AG08395 (cell line): ENCODE measurements at places on chromosomes 6 and 20.

GRCh38 chr20:37808233-37809070 lies 94.5 kb upstream of the VSTM2L start:
- DNase-seq, result no peak

- peak; percentile 31 for DNase-seq
Observed at GRCh38 chr6:142929751-142930358, 15.1 kb downstream of the HIVEP2 start.

DNA sequence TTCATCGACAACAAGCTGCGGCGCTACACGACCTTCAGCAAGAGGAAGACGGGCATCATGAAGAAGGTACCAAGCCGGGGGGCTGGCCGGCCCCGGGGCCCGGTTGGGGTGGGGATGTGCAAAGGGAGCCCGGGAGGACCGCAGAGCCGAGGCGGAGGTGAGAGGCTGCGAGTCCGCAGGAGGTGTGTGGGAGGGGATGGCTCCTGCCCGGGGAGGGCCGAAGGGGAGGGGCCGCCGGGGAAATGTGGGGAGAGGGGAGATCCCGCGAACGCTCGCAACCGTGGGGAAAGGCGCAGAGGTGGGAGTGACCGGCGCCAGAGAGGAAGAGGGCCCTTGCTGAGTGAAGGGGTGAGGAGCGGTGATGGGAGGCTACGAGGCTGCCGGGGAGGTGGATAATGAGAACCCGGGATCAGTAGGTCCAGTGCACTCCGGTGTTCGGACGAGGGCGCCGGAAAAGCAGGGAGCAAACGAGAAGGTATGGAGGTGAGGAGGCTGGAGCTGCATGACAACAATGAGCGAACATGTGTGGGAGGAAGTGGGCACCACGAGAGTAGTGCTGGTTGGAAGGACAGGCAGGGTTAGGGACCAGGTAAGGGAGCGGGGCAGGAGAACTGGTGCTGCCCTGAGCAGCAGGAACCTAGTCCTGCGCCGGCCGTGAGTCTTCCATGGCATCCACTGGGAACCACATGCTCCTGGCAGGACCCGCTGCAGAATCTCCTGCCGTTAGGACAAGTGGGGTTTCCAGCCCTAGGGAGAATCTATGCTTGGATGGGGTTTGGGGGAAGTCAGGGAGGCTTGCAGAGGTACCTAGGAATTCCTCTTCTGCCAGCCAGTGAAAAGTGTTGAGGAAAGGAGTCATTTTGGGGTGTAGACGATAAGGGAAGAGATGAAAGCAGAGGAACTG lies 1.3 kb downstream of the SRF start:
- DNase-seq, result no peak

DNA sequence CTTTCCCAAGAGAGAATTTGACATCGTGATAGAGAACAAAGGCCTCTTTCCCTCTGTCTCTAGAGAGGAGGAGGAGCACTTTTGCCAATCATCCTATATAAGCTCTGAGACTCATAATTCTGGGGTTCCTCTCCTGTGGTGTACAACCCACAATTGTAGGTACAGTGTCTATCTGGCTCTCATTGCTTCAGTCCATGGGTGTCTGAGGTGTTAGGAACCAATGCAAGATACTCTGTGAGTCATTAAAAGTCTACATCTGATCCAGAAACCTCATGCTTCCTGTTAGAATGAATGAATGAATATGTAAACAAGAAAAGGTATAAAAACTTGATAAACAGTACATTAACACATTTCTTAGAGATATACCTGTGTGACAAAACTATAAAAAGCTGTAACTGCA lies 356.7 kb downstream of the QKI start:
- DNase-seq, result no peak

- no peak for DNase-seq
Observed at GRCh38 chr6:136740050-136740974, 52.0 kb downstream of the MAP3K5 start.

- DNase-seq, result no peak
Observed at GRCh38 chr6:132812756-132813172, 1.6 kb upstream of the RPS12 start.

DNA sequence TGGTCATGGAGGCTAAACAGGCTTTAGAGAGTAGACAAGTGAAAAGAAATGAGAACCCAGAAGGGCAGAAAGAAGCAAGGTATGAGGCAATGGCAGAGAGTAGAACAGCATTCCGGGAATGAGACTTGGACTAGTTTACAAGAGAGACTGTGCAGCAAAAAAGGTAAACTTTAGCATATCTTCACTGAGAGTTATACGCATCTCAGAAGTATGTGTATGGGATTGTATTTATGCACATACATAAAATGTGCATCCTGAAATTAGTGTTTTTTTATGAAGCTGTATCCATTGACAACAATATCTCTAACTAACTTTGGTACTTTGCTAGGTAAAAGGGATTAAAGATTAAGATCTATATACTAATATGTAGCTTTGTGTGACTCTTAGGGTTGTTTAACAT lies 753.6 kb downstream of the BCKDHB start:
- DNase-seq, result no peak

- DNase-seq, result no peak
Observed at GRCh38 chr6:46356543-46356942, 134.7 kb downstream of the RCAN2 start.

DNA sequence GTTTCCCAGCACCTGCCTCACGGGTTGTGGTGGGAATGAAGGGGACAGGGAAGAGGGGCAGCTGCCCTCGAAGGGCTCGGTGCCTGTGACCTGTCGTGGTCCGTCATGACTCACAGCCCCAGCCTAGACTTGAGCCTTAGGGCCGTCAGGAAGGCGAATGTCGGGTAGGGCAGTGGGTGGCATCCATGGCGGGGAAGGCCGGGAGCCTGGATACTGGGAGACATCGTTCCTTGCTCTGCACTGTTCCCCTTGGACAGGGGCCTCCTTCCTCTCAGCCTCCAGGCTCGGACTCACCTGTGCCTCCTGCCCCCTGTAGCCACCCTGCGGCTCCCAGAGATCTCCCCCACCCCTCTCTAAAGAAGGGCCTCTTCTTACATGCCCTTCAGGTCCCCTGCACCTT lies 52.2 kb upstream of the APCDD1L start:
- DNase-seq, result no peak

DNA sequence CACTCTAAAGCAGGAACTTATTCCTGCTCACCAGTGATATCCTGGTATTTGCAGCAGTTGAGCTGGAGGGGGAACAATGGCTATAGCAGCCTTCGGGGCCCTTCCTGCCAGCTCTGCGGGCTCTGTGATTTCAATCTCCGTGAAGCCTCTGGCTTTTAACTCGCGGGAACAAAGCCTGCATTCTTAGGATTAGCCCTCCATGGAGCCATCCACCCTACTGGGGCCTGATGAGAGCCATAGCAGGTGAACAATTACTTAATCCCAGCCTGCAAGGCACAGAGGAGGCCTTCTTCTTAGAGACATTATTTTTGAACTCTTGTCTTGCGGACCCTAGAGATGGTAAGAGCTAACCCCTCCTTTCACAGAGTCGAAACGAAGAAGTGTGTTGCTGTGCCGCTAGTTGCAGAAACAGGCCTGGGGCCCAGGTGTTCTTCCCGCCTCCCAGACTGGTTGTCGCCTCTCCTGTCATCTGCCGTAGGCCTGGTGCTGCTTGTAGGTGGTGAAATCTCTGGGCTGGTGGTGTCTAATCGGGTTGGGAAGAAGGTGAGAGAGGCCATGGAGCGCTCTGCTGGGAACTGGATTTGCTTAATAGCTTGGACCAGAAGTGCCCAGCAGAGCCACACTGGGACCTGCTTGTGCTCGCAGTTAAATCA lies 9.7 kb downstream of the GHRH start:
- DNase-seq, result no peak

DNA sequence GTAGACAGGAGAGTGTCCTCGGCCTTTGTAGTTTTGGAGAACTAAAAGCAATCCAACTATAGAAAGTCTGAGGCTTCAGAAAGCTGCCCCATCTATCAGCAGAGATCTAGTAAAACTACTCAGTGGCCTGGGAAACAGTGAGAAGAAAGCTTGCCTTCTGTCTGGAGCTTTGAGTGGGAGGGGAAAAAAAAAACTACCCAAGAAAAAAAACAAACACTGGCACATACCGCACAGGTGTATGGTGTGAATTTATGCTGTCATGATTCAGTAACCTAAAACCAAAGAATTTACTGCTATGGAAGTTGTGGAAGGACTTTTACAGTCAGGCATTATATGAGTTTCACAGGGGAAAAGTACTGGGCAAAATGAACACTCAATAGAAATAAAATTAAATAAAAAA lies 280.5 kb downstream of the ADGRB3 start:
- DNase-seq, result no peak

GRCh38 chr6:72966628-72967280 lies 258.5 kb downstream of the KHDC1L start:
- DNase-seq, result no peak

DNA sequence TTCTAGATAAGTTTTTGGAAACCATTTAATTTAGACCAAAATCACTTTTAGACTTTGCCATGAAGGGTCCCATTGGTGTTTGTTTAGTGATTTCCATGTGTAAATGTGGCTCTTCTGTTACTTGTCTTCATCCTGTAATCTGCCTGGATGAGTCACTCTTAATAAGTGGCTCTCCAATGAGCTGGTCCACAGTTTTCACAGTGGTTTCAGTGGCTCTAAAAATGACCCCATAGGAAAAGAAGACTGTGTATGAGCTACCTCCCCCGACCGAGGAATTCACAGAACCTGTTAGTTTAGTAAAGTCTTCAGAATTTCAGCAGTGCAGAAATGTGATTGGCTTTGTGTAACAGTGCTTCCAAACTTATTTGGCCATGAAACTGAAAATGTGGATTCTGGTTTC lies 492.0 kb upstream of the MARCKS start:
- DNase-seq, result no peak

GRCh38 chr6:31586599-31587281 lies 663 bp downstream of the LST1 start:
- no peak for DNase-seq

DNA sequence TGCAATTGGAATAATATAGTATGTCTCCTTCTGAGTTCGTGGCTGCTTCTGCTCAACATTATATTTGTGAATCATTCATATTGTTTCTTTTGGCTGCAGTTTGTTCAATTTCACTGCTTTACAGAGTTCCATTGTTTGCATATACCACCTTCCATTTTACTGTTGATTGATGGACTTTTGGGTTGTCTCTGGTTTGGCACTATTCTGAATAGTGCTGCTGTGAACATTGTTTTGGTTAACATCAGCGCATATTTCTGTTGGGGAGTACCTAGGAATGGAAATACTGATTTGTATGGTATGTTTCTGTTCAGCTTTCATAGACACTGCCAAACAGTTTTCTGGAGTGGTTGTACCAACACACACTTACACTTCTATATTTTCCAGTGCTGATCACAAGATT lies 46.9 kb downstream of the UST start:
- DNase-seq, result no peak

- DNase-seq, result no peak
Observed at GRCh38 chr20:47868744-47869143, 83.5 kb upstream of the SULF2 start.

GRCh38 chr6:33578588-33579011 lies 1.5 kb downstream of the BAK1 start:
- DNase-seq, result no peak

DNA sequence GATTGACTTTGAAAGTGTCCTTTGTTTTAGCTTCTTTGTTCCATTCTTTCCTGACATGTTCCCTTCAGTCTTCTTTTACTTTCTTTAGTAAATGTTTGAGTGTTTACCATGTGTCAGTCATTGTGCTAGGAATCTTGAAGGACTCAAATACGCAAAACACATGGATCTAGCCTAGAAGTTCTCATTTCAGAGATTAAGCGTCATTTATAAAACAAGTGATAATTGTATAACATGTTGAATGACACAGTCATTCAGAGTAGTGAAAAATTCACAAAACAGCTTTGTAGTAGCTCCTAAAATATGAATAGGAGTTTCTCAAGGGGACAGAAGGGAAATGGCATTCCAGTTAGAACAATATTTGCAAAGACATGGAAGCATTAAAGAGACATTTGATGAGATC lies 66.9 kb downstream of the MACROD2 start:
- DNase-seq, result no peak

GRCh38 chr20:8464368-8464767 lies 332.3 kb downstream of the PLCB1 start:
- DNase-seq, result no peak

- no peak for DNase-seq
Observed at GRCh38 chr20:58942549-58942948, 38.5 kb upstream of the NELFCD start.

- peak; percentile 71 for DNase-seq
Observed at GRCh38 chr6:79868098-79868722, 79.1 kb downstream of the ELOVL4 start.

GRCh38 chr20:25539742-25540672 lies 45.3 kb downstream of the NINL start:
- DNase-seq, result peak; percentile 67

DNA sequence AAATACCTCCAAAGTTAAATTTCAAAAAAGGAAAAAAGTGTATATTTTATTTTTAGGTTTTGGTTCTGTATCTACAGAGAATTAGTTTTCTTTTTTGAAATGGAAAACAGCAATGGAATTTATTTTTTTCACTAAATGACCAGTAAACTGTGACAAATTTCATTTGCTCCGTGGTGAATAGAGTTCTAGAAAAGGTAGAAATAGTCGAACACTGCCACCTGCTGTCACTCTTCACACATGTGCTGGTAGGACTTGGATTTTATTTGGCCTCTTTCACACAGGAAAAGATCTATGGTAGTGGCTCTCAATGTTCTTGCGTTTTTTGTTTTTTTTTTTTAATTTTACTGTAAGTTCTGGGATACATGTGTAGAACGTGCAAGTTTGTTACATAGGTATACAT lies 312.5 kb downstream of the EYA4 start:
- DNase-seq, result peak; percentile 50

DNA sequence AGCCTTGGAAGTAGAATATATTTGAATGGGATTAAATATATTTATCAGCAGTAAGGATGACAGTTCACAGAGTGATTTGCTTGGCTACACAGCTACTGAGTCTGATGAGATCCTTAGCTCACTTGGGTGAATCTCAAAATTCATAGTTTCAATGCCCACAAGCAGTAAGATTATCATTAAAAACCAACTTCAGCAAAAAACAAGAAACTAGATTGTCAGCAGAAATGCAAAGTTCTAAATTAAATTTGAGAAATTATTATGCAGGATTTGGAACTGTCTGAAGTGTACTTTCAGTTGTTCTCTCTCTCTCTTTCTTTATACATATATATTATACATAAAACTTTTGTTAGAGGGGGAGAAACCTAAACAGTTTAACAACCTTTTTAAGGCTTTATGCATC lies 288.8 kb upstream of the SASH1 start:
- no peak for DNase-seq

- no peak for DNase-seq
Observed at GRCh38 chr6:30857549-30857948, 26.8 kb upstream of the DDR1 start.
